Activated T-helper 17 cell treated with anti-CD3 and anti-CD28 coated beads, Interleukin-2, amount 50 U/mL, for 72 hours (primary cell): ENCODE measurements at places on chromosomes 2 and 18. TPM values are rescaled to one million over a fixed set of nuclear protein-coding genes. Genes with fewer than 3 reads are reported as not detected.

DNA sequence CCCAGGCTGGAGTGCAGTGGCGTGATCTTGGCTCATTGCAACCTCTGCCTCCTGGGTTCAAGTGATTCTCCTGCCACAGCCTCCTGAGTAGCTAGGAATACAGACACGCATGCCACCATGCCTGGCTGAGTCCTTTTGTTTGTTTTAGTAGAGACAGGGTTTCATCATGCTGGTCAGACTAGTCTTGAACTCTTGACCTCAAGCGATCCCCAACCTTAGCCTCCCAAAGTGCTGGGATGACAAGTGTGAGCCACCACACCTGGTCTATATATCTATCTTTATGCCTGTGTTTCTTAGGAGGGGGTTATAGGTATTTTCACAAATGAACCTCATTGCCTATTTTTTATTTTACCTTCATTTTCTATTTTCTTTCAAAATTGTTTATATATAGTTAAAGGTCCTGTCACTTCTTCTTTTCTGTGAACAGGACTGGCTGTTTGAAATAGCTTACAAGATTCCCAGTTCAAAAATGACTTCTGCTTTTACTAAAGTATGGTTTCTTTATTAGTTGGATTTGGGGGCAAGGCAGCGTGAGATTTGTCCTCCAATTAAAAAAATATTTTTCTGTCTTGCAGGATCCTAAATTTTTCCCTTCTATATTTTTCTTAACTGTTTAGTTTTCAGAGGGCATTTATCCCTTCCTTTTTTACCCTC lies 16.4 kb upstream of the MARCHF7 start:
- ATAC-seq = no peak

GRCh38 chr18:22559414-22560274 lies 141.9 kb upstream of the CTAGE1 start:
- ATAC-seq = no peak

- no peak for ATAC-seq
Measured at GRCh38 chr2:19818039-19818438, 83.7 kb downstream of the TTC32 start.

DNA sequence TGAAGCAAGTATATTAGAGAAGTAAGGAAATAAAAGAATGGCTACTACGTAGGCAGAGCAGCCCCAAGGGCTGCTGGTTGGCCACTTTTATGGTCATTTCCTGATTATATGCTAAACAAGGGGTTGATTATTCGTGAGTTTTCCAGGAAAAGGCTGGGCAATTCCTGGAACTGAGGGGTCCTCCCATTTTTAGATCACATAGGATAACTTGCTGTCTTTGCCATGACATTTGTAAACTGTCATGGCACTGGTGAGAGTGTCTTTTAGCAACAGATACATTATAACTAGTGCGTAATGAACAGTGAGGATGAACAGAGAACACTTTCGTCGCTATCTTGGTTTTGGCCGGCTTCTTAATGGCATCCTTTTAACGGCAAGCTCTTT lies 2.6 kb upstream of the UBE2F start:
- ATAC-seq = no peak

DNA sequence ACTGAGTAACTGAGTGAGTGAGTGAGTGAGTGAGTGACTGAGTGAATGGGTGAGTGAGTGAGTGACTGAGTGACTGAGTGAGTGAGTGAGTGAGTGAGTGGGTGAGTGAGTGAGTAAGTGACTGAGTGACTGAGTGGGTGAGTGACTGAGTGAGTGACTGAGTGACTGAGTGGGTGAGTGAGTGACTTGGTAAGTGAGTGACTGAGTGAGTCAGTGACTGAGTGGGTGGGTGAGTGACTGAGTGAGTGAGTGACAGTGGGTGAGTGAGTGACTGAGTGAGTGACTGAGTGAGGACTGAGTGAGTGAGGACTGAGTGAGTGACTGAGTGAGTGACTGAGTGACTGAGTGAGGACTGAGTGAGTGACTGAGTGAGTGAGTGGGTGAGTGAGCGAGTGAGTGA lies 13.9 kb downstream of the MAL start:
- peak; percentile 2 for ATAC-seq

GRCh38 chr18:49944663-49945062 lies 131.3 kb upstream of the ACAA2 start:
- no peak for ATAC-seq

DNA sequence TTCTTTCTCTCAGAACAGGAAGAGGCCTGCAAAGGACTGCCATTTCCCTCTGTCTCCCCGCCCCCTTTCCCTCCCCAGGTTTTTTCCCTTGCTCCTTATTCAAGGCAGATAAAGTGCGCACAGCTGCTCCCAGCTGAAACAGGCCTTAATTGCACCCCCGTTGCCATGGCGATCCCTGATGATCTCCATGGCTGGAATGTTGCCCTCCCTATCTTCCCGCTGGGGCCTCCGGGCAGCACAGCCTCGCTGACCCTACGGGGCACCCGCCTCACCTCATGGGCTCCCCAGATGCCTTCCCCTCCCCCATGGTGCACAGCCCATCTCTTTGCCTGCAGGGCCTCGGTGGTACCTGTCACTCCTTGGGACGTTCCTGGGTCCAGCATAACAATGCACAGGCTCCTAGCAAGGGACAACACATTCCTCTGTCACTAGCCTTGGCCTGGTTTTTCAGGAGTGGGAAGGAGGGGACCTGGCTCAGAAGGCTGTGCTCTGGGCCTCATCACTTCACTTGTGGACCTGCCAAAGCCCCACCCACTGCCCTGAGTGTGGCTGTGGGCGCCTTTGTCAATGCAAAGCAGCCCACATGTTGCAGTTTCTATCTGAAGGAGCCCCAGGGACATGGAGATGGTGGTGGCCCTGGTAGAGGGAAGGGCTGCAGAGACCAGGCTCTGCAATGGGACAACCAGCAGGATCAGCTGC lies 115.0 kb downstream of the CELF4 start:
- no peak for ATAC-seq

DNA sequence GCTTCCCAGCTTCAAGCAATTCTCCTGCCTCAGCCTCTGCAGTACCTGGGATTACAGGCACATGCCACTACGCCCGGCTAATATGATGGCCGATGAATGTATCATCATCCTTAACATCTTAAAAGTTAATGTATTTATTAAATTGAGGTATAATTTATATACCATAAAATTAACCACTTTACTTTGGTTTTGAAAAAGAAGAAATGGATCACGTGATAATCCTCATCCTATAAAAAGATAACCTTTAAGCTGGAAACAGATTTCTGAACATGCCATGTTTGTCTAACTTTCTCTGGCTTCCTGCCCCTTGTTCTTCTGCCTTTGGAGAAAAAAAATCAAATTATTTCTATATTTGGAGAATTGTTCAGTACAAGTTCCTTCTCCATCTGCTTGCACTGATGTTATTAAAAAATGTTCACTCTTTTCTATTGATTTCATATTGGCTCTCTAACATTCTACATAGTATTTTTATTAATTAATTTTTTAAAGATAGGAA lies 57.0 kb upstream of the ACTR3 start:
- no peak for ATAC-seq

GRCh38 chr2:41905597-41906337 lies 142.1 kb upstream of the PKDCC start:
- no peak for ATAC-seq

DNA sequence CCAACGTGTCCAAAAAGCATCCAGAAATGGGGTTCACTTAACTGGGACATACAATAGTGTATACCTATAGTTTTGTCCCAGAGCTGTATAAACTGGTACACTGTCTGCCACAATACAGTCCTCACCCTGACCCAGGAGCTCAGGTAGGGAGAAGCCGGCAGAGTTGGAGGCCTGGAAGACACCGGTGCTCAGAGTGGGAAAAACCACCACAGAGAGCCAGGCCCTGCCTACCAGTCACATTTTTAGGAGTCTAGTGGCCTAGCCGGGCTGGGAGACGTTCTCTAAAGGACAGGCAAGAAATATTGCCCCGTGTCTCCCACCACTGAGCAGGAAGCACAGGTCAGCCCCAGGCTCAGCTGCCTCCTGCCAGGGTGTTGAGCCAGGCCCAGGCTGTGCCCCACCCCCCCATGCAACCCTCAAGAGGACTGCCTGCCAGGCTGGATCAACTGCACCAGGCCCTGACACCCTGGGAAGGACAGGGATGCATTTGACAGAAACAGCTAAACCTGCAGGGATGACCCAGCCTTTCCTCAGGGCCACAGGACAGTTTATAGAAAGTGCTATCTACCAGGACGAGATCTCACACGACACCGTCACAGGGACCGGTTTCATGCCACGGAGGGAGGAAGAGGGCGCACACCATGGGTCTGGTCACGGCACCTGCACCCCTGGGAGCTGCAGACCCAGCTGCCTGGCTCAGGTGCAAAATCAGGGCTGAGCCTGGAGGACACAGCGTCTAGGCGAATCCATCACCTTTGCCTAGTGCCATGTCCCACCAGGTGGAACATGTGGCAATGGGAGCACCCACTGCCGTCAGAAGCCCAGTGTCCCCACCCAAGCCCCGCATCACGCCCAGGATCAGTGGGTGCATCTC lies 89.9 kb downstream of the TMEM18 start:
- ATAC-seq = no peak

- ATAC-seq = no peak
Measured at GRCh38 chr2:25306777-25307368, 34.9 kb downstream of the DNMT3A start.

The LTBP1 gene
- 0.04 TPM for total RNA-seq

The OXER1 gene
- total RNA-seq = 0.13 TPM

GRCh38 chr2:120985174-120985996 lies 249.7 kb downstream of the GLI2 start:
- ATAC-seq = peak; percentile 24

DNA sequence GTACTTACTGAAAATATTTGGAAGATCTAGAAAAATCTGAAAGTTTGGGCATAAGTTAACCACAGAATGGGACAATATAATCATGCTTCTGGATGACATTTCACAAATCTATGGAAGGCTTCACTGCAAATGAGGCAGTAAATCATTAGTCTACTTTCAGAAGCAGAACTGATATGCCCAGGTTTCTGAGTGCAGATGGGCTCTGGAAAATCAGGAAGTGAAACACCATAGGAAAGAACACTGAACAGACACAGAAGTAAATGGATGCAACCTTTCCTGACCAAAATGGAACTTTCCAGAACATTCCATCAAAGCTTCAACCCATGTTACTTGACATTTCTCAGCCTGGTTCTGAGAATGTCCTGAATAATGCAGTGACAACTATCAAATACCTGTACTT lies 55.1 kb downstream of the KCNG3 start:
- ATAC-seq = no peak

DNA sequence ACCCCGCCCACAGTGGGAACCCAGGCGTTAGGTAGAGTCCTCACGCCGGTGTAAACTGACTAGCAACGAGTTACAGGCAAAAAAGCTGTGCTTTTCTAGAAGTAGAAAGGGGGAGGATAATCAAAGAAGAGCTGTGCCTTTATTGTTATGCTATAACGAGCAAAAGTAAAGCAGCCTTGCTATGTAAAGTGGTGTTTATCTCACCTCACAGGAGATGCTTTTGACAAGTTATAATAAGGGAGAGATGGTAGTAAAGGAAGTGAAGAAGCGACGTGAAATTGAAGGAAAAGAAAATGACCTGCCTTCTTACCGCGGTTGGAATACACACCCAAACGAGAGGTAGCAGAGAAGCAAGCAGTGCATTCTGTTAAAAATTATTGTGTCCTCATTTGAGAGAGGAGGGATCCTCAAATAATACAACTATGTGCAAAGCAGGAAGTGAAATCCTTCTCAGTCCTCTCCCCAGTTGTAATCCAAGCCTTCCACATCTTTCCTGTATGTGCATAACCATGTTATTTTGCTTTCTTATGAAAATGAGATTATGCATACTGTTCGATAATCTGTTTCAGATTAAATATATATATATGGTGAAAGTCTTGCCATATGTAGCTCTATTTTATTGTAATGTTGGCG lies 962 bp downstream of the TANK start:
- no peak for ATAC-seq

GRCh38 chr2:148866091-148866490 lies 8.9 kb upstream of the KIF5C start:
- ATAC-seq = no peak

The GCKR gene
- not detected for total RNA-seq

DNA sequence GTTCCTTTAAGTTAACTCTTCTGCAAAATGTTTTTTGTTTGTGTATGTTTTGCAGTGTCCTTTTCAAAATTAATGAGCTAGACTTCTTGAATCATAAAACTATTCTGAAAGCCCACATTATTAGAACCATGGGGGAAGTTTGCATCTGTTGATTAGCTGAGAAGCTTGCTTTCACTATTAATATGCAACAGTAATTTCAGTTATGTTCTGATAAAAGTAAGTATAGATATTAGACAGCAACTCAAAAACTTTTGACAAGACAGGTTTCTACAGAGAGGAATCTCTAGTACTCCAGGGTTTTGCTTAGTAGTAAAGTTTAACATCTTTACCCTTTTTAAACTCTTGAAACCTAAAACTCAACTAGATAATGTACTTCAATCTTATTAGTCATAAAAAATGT lies 147.8 kb downstream of the UBE2E3 start:
- peak; percentile 30 for ATAC-seq

The CCDC141 gene
- 2.1 TPM for total RNA-seq

DNA sequence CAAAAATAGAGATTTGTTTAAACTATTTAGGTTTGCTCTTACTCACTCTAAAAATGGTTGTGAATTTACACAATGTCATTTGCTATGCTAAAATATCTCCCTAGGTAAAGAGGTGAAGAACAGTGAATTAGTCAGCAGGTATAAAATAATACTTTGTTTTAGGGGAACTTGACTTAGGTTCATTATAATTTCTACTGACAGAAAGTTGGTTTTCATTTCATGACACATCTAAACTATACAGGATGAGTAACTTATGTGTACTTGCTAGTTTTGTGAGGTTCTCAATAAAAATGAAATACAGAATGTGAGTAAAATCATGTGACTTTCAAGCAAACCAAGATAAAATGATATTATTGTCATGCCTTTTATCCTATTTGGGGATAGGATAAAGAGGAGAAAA lies 66.0 kb downstream of the DIS3L2 start:
- ATAC-seq = peak; percentile 72

DNA sequence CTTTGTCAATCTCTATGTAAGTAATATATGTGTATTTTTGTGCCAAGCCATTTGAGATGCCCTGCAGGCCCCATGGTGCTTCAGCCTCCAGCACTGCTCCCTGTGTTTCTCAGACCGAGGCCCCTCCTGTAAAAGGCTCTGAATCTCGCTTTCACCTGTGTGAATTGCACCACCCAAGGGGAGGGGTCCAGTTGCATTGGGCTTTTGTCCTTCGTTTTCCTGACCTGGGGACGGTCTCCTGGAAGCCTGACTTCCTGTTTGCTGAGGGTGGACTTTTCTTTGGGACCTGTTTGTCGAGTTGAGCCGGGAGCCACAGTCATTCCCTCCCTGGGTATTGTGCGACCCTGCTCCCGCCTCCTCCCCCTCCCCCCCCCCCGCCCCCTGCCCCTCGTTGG lies 48.9 kb downstream of the AGAP1 start:
- ATAC-seq = no peak

The COLEC12 gene
- not detected for total RNA-seq
